ENCODE measurements at places on chromosomes 1 and 21. TPM values are rescaled to one million over a fixed set of nuclear protein-coding genes. Genes with fewer than 3 reads are reported as not detected.
A peak's percentile ranks its signal among the peaks of the same experiment; 100 is the strongest.

OR2T35 gene
- total RNA-seq = not detected

OR6K3 gene
- total RNA-seq = not detected

OR2M7 gene
- total RNA-seq = not detected

MCOLN3 gene
- total RNA-seq = 0.23 TPM

TFAP2E gene
- 2.2 TPM for total RNA-seq

ATAD3A gene
- total RNA-seq = 32.8 TPM

ROR1 gene
- 11.1 TPM for total RNA-seq

TSPAN2 gene
- total RNA-seq = 11.3 TPM

GRCh38 chr21:28632755-28633408 lies 359.8 kb downstream of the LTN1 start:
- peak; percentile 15 for DNase-seq

- DNase-seq = no peak
These were observed 32.9 kb downstream of the KIAA1614 start for GRCh38 chr1:180945551-180945950.

DNA sequence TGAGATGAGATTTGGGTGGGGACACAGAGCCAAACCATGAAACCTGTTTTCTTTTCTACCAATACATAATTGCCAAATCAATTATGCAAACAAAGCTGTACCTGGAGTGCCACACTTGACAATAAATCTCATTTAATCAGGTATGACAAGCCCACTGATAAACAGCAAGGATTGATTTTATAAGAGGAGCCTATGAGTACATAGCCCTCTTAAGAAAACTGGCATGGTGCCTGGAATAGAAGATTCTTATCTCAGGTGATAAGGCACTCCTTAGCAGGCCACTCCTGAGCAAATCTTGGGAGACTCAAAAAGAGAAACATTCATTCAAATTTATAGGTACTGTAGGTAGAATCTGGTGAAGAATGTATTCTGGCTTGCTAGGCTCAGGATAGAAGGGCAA lies 28.6 kb upstream of the PDE4B start:
- DNase-seq = no peak

DNA sequence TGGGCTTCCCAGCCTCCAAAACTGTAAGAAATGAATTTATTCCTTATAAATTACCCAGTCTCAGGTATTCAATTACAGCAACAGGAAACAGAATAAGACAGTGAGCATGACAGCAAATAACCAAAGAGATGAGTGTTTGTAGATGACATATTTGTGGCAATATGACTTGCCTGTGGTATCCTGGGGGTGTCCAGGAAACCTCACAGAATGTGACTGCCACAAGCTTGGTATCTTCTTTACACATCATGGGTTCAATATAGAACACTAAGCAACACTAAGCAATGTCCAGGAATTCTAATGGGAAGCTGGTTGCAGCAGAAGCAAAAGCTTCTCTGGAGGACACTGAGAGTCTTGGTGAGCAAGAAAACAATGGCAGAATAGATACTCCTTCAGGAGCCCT lies 236.4 kb upstream of the BEND5 start:
- no peak for DNase-seq

- DNase-seq = no peak
These were observed 445.3 kb downstream of the RWDD3 start for GRCh38 chr1:95679262-95679661.

- no peak for DNase-seq
These were observed 9.2 kb downstream of the C1orf198 start for GRCh38 chr1:230858918-230859729.

GRCh38 chr1:6462412-6463119 lies 3.4 kb downstream of the TNFRSF25 start:
- DNase-seq = no peak

GRCh38 chr21:46545363-46545762 lies 59.5 kb downstream of the S100B start:
- DNase-seq = no peak

GRCh38 chr21:38181096-38181495 lies 75.7 kb upstream of the KCNJ15 start:
- no peak for DNase-seq

- DNase-seq = no peak
These were observed 435.7 kb upstream of the PROX1 start for GRCh38 chr1:213552045-213552444.

GRCh38 chr1:153805042-153805745 lies 30.0 kb downstream of the SLC27A3 start:
- DNase-seq = peak; percentile 37

DNA sequence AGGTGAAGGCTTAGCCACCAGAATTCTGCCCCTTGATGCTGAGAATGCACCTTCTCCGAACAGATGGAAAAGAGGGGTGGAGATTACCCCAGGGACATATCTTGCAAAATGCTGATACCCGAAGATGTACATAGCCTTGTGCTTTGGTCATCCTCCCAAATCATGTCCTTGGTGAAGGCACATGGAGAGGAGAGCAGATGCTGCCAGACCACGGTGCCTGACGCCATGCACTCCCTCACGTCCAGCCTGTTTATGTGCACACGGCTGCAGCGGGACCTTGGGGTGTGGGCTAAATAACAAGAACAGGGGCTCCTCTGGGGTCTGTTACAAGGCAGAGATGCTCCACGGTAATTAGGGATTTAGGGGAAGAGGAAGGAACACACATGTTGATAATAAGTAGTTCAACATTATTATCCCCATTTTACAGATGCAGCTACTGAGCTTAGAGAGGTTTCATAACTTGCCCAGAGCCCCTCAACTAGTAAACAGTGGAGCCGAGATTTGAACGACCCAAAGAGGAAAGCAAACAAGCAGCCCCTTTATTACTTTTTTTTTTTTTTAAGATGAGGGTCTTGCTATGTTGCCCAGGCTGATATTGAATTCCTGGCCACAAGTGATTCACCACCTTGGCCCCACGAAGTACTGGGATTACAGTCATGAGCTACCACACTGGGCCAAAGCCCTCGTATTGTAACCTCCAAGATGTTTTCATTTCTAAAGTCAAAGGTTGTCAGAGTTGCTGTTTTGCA lies 12.9 kb downstream of the EPHX1 start:
- no peak for DNase-seq

GRCh38 chr1:202213361-202214088 lies 19.9 kb downstream of the LGR6 start:
- no peak for DNase-seq

- peak; percentile 88 for DNase-seq
These were observed 80.5 kb upstream of the BMP8A start for GRCh38 chr1:39410915-39411436.

GRCh38 chr1:204296431-204296988 lies 63.2 kb downstream of the PLEKHA6 start:
- no peak for DNase-seq

GRCh38 chr1:15764890-15765289 lies 6.3 kb downstream of the FBLIM1 start:
- no peak for DNase-seq

GRCh38 chr1:18981242-18981641 lies 24.8 kb upstream of the IFFO2 start:
- DNase-seq = no peak

- DNase-seq = no peak
These were observed 126.4 kb upstream of the GALNT2 start for GRCh38 chr1:229940684-229941083.

DNA sequence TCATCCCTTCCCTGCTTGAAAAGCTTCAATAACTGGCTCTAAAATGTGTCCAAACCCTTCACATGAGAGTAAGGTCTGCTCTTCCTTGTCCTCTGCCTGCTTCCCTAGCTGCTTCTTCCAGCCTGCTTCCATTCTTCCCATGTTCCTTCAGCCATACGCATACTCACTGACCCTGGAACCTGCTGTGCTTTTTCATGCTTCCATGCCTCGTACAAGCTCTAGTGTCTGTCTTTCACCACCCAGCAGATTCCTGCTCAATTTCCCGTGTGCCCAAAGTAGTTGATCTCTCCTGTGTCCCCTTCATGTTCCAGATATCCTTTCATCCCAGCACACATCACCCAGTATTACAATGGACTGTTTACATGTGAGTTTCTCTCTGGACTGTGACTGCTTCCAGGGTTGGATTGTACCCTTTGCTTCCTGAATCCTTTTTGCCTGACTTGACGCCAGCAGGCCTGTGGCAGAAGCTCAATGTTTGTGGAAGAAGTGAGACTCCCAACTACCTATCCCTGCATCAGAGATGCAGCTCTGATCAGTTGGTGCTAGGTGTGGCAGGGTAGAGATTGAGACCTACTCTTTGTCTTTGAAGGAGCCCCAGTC lies 35.9 kb upstream of the RNF19B start:
- DNase-seq = no peak

- no peak for DNase-seq
These were observed 61.5 kb downstream of the TOR3A start for GRCh38 chr1:179143322-179143721.

- DNase-seq = peak; percentile 47
These were observed 38.4 kb downstream of the NCMAP start for GRCh38 chr1:24594328-24594598.

DNA sequence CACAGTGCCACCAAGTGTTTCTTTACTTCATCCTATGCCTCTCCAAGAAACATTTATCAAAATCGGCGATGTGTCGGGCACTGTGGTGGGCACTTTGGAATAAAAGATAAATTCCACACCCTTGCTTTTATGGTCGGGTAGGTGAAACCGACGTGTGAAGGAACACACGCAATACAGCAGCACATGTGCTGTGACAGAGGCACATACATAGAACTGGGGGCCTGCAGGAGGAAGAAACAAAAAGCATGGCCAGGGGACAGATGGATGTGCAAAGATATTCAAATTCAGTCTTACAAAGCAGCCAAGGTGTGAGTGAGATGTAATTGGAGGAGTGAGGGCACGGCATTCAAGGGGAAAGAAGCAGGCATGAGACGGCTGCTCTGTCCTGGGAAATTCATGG lies 282.0 kb downstream of the PBX1 start:
- DNase-seq = no peak

DNA sequence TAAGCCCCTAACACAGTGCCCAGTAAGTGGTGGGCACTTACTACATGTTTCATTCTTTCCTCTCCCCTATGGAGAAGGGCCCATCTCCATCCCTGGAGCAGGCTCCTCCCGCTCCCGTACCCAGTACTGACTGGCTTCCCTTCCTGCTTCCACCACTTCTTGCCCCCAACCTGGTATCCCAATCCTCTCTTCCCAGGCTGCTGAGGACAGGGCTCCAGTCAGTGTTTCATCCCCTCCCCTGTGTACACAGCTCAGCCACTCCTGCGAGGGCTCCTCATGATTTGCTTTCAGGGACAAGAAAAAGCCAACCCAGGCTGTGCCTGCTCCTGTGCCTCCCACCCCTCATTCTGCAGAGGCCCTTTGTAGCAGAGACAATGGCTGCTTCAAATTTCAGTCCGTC lies 20.8 kb upstream of the ETV3 start:
- DNase-seq = no peak

DNA sequence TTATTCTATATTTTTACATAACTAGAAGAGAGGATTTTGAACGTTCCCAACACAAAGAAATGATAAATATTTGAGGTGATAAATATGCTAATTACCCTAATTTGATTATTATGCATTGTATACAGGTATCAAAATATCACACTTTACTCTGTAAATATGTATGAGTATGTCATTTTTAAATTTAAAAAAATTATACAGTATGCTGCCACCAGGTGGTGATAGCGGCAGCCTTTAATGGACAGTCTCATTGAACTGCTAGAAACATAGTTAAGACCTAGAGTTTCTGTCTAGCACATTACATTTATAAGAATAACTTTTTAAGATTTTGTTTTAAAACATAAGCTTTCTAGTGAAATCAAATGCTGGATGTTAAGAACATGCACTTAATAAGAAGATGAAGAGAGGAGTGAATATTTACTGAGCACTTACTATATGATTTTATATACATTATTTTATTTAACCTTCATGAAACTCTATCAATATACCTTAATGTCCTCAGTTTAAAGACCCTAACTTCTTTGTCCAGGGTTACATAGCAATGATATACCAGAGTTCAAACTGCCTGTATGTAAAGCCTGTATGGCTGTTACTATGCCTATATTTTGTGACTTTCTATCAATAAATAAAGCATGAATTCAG lies 207.1 kb downstream of the NUF2 start:
- no peak for DNase-seq

- DNase-seq = no peak
These were observed 102.1 kb downstream of the LMX1A start for GRCh38 chr1:165254376-165254775.

DNA sequence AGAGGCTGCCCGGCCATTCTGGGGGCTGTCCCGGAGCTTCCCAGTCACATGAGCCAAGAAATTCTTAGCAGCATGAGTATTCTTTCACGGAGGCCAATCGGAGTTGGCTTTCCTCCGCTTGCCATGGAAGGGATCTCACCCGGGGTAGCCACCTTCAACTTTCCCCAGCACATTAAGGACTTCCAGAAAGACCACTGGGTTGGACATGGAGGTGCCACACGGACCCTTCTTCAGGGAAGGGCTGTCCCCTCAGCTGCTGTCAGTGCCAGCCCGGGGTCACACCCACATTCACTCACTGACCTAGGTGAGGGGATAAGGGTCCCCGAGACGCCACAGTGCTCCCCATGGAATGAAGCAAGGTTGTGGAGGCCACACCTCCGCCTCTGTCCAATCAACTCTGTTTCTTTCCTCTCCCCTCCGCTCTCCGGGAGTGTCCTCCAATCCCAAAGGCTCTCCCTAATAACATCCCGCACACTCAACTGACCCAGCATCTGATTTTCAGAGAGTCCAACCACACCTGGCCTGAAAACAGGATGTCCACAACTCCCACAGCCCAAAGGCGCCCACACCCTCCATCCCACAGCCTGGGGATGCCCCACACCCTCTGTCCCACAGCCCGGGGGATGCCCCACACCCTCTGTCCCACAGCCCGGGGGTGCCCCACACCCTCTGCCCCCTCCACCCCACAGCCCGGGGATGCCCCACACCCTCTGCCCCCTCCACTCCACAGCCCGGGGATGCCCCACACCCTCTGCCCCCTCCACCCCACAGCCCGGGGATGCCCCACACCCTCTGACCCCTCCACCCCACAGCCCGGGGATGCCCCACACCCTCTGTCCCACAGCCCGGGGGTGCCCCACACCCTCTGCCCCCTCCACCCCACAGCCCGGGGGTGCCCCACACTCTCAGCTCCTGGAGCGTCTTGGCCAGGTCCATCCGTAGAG lies 19.4 kb downstream of the RSPH1 start:
- no peak for DNase-seq

- DNase-seq = no peak
These were observed 2.0 kb downstream of the SLAMF7 start for GRCh38 chr1:160741092-160741501.

DNA sequence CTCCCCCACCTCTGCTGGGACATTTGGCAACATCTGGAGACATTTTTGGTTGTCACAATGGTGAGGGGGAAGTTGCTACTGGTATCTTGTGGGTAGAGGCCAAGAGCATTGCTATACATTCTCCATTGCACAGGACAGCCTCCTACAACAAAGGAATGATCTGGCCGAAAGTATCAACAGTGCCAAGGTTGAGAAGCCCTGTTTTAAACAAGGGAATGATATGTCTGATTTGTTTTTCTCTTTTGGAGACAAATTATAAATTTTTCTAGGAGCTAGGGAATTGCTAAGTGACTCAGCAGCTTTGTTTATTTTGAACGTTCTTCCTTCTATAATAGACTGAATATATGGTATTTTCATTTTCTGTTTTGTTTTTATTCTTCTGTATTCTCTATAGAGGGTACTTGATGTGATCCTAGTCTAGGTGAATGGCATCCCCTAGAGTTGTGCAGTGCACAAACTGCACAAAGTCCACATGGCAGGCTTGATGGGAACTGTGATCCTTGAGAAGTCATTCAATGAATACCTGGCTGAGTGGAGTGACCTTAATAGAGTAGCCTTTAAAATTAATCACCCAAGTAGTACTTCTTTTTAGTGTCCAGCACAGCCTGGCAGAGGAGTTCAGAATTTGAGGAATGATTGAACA lies 288.6 kb upstream of the USP24 start:
- no peak for DNase-seq
